ENCODE measurements at places on chromosomes 13 and 19. TPM values are rescaled to one million over a fixed set of nuclear protein-coding genes. Genes with fewer than 3 reads are reported as not detected.

DNA sequence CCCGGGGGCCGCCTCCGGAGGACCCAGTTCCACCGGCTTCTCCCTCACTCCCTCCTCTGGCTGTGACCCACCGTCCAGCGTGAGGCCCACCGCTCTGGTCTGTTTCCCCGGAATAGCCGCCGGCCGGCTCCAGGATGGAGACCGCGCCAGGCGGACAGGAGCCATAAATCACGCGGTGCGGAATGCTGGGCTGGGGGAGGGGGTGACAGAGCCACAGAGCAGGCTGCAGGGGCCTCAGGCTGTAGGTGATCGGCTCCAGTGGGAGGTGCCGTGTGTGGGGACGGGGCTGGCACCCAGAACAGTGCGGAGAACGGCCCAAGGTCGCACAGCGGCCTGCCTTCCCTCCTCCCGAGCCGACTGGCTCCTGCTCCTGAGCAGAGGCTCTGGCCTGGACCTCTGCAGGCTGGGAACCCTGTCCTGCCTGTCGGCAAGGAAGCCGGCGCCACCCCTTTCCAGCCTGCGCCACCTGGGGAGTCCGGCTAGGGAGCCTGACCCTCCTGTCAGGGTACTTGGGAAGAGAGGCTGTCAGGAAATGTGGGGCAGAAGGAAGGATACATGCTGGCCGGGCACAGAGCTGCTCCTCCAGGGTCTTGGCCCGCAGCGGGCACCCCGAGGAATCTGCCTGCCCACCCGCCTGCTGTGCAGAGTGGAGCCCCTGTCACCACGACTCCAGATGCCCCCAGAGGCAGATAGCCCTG lies 8.3 kb downstream of the PIAS4 start:
- peak; percentile 89 for ATAC-seq

DNA sequence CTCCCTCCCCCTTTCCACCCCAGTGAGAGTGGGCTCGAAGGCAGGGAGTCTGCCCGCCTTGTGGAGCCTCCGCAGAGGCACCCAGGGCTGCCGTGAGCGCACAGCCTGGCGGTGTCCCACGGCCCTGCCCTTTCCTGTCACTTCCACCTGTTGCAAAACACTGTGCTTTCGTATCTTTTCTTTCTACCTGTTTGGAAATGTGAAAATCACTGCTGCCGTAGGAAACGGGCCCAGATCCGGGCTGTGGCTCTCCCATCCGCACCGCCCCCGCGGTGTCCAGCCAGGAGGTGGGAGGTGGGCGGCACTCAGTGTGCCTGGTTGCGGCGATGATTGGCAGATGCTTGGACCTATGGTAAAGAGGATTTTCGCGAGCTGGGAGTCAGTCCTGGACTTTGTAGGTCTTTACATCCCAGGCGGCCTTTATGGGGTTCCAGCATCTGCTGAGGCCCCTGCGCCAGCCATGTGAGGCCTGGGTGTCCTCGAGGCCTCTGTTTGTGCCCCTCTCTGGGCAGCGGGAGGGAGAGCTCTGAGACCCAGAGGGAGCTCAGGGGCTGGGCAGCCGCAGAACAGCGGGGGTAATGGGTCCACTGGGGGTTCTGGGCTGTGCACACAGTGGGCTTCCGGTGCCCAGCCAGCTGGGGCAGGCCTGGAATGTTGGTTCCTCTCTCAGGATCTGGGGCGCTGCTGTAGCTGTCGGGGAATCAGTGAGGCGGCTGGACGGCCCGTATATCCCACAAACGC lies 6.1 kb downstream of the STK11 start:
- ATAC-seq: no peak

DNA sequence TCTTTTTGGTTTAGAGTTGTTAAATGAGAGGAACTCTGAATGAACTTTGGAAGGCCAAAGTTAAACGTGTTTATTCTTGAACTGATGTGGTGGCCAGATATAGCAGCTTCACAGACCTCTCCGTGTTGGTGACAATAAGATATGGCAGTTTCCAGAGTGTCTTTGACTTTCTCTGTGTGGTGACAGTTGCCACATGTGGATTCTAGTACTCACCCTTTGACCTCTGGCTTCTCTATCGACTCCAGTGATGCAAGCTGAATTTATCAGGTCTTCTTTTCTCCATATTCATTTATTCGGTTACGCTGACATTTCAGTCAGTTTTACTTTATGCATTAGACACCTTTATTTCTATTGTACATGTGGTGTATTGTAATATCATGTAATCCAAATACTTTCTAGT lies 1469.5 kb downstream of the SLITRK1 start:
- no peak for ATAC-seq

- no peak for ATAC-seq
Measured at GRCh38 chr13:82751206-82751605, 1131.1 kb downstream of the SLITRK1 start.

GRCh38 chr13:46332772-46333171 lies 54.3 kb downstream of the RUBCNL start:
- ATAC-seq: no peak

POU2F2 gene
- total RNA-seq: 15.2 TPM

ANGPTL4 gene
- 4.6 TPM for total RNA-seq

DNA sequence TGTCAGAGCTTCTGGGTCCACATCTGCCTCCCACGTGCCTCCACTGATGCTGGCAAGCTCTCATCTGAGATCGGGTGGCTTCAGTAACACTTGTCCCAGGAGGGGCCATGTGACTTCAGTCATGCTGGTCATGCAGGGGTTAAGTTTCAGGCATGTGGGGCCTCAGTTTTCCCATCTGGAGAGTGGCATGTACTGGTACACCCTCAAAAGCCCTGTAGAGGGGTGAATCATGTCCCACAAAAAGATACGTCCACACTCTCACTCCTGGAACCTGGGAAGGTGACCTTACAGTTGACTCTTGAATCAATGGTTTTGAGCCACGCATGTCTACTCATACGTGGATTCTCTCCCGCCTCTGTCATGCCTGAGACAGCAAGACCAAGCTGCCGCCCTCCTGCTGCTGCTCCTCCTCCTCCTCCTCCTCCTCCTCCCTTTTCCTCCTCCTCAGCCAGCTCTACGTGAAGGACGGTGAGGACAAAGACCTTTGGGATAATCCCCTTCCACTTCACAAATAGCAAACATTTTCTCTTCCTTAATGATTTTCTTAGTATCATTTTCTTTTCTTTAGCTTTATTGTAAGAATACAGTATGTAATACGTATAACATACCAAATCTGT lies 53.7 kb downstream of the COMP start:
- no peak for ATAC-seq

ZNF726 gene
- total RNA-seq: 6.5 TPM

- ATAC-seq: no peak
Measured at GRCh38 chr19:38712161-38712748, 32.0 kb downstream of the CAPN12 start.

DNA sequence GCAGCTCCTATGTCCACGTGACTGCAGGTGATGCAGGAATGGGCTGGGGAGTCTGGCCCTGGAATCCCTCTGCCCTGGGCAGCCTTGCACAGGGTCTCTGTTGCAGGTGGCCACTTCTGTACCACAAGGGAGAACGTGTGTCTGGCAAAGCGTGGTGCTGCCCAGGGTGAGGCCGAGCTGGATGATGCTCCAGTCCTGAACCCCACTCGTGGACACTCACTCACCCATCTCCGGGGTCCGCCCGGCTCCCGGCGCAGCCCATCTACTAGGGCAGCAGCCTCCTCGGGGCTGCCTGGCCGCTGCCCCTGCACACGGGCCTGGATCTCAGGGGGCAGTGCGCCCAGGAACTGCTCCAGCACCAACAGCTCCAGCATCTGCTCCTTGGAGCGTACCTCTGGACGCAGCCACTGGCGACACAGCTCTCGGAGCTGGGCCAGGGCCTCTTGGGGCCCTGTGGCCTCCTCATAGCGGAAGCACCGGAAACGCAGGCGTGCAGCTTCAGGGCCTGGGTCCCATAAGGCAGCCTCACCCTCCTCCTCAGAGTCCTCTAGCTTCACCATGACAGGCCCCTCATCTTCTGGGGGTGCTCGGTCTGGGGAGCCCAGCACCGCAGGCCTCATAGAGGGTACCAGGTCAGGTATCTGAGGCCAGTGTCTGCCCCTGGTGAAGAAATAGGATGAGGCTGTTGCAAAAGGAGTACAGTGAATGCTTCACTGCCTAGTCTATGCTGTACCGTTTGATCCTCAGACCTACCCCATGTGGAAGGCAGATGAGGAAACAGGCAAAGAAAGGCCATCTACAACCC lies 2.2 kb downstream of the MZF1 start:
- ATAC-seq: no peak

STX10 gene
- total RNA-seq: 27.4 TPM

- no peak for ATAC-seq
Measured at GRCh38 chr19:15622991-15623390, 8.0 kb downstream of the CYP4F8 start.

PSG6 gene
- total RNA-seq: 0.29 TPM

CAMSAP3 gene
- 5.5 TPM for total RNA-seq

DLL3 gene
- 84.3 TPM for total RNA-seq

FBN3 gene
- total RNA-seq: 4.7 TPM

CXCL17 gene
- not detected for total RNA-seq

- ATAC-seq: no peak
Measured at GRCh38 chr13:30840515-30840914, 65.6 kb upstream of the MEDAG start.

ADGRE1 gene
- not detected for total RNA-seq

THAP8 gene
- total RNA-seq: 9.5 TPM

DNA sequence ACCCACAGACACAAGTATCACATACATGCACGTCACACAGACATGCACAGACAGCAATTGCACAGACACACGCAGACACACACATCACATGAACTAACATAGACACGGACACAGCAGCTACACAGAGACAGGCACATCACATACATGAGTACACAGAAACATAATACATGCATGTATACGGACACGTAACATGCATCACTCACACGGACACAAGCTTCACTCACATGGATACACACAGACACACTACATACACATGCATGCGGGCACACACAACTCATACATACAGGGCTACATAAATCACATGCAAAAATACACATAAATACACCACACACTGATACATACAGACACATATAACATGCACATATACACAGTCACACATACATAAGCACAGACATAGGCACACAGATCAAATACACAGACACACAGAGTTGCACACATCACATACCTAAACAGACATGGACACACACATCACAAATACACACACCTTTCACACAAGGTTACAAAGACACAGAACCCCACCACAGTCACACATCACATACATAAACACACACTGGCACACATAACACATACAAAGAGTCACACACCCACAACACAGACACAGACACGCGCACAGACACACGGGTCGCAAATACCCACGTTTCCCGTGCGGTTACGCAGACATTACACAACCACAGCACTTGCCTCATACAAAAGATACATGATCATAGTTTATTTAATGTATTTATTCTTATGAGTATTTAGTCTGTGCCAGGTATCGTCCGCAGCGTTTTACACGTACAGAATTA lies 1.1 kb upstream of the LMTK3 start:
- no peak for ATAC-seq

DNA sequence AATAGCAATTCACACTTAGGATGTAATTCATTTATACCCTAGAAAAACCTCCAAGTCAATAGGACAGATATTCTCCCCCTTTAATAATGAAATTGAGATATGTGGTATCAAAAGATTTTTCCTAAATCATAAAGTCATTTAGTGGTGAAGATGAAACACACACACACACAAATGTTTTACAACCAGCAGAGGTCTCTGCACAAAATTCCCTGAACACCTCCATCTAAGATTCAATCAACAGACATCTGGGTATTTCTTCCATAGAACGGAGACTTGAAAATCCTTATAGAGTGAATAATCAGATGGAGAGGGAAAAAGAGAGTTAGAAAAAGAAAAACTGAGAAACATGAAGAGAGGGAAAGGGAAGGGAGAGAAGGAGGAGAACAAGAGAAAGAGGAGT lies 52.8 kb downstream of the MYCBP2 start:
- ATAC-seq: no peak

- ATAC-seq: no peak
Measured at GRCh38 chr19:4405977-4406376, 3.5 kb downstream of the CHAF1A start.

DNA sequence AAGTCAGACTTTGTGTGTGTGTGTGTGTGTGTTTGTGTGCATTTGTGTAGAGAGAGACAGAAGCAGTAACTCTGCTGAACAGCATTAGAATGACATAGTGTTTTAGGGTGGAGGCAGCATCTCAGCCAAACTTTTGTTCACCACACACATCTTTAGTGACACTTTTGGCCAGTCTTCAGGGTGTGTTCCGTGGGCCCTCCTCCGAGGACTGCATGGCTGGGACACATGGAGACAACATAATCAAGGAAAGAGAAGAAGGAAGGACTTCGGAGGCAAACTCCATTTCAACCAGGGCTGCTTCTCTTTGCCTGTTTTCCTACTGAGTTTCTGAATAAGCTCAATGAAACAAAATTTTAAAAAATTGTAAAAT lies 205.1 kb downstream of the LHFPL6 start:
- no peak for ATAC-seq

DNA sequence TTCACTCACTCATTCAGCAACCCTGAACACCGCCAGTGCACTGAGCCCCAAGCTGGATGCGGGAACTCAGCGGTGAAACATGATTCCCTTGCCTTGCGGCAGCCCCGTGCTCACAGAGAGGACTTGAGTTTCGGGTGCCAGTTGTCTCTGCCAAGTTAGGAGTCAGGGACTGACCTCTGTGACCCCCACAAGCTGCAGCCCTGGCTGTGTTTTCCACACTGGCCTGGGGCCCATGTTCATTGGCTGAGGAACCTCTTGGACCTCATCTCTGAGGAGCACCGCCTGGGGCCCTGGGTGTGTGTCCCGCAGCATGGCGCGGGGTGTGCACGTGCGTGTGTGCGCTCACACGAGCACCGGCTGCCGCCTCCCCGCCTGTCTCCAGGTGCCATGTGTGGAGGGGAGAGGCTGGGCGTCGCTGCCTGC lies 31.0 kb downstream of the CAPN12 start:
- peak; percentile 16 for ATAC-seq

DNA sequence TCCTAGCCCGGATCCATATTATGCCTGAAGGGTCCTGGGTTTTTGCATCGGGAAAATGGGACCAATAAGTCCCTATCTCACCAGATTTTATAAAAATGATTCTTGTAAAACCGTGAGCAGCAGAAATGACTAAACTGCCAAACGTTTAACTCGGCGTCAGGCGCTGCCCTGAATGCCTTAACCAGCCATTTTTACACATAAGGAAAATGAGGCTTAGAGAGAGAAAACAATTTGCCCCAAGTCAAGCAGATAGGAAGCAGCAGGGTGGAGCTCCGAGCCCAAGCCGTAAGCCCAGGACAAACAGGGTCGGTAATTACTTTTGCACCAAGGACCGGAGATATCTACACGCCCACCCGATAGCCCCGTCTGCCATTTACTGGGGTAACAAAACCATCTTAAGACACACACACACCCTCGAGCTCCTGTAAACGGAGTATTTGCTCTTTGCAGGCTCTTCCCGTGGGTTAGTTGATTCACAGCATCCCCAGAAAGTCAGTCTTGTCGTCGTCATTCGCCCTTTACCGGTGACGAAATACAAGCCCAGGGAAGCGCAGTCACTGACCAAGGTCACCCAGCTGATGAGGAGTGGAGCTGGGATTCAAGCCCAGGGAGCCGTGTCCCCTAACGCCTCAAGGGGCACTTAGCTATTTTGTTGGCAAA lies 16.0 kb upstream of the MRI1 start:
- no peak for ATAC-seq
